ENCODE measurements at places on chromosomes 7 and 10. TPM values are rescaled to one million over a fixed set of nuclear protein-coding genes. Genes with fewer than 3 reads are reported as not detected.

Gene NUTM2B
- 0.82 TPM for total RNA-seq

Gene EGFR
- 42.8 TPM for total RNA-seq

Gene SH2B2
- total RNA-seq, result 1.2 TPM

Gene ATOH7
- not detected for total RNA-seq

Gene CHCHD2
- 463 TPM for total RNA-seq

Gene EBF3
- 8.9 TPM for total RNA-seq

Gene CPA2
- total RNA-seq, result not detected

Gene ATP5F1C
- 360 TPM for total RNA-seq

Gene GIMAP8
- total RNA-seq, result 5.3 TPM

Gene OPN1SW
- not detected for total RNA-seq

Gene CCDC3
- total RNA-seq, result 2.0 TPM

Gene ANKRD61
- total RNA-seq, result not detected

Gene CFAP58
- total RNA-seq, result 0.55 TPM

Gene ADAM22
- 1.7 TPM for total RNA-seq

Gene CBLL1
- total RNA-seq, result 31.5 TPM

Gene ZFYVE27
- total RNA-seq, result 13.8 TPM

Gene EPHB6
- total RNA-seq, result 13.6 TPM

Gene GARIN1A
- total RNA-seq, result 0.49 TPM

Gene RSU1
- 94.7 TPM for total RNA-seq

Gene CYP3A7
- not detected for total RNA-seq

Gene SEMA4G
- 2.2 TPM for total RNA-seq

Gene SFMBT2
- total RNA-seq, result 5.5 TPM

Gene DENND10
- total RNA-seq, result 37.1 TPM

Gene GLI3
- 18.3 TPM for total RNA-seq

Gene NODAL
- total RNA-seq, result not detected

Gene CPED1
- total RNA-seq, result 96.1 TPM

Gene NRCAM
- 3.9 TPM for total RNA-seq

Gene DPYSL4
- total RNA-seq, result 1.9 TPM

Gene CALML3
- total RNA-seq, result not detected

Gene SPDYE3
- not detected for total RNA-seq

Gene CCL26
- total RNA-seq, result not detected

Gene ARMC3
- total RNA-seq, result not detected

All from sigmoid colon (tissue), 7 donors.